Activated CD4-positive, alpha-beta T cell treated with anti-CD3 and anti-CD28 coated beads, Interleukin-2, amount 10 ng/mL, durations not matched to agents 7 days and 5 days (primary cell): ENCODE measurements at places on chromosomes 7 and 10. TPM values are rescaled to one million over a fixed set of nuclear protein-coding genes. Genes with fewer than 3 reads are reported as not detected.

FXYD4 gene
- total RNA-seq = not detected

SUN1 gene
- 78.5 TPM for total RNA-seq

ZNF853 gene
- total RNA-seq = 0.30 TPM

UFSP1 gene
- 2.3 TPM for total RNA-seq

TBRG4 gene
- 98.9 TPM for total RNA-seq

HOXA9 gene
- not detected for total RNA-seq

MUC3A gene
- not detected for total RNA-seq

HABP2 gene
- total RNA-seq = not detected

CYP3A5 gene
- total RNA-seq = not detected

GRCh38 chr7:38185395-38186307 lies 7.6 kb downstream of the STARD3NL start:
- H3K27ac ChIP-seq = no peak overlapping the region
- DNase-seq = no peak
- H3K27me3 ChIP-seq = no peaks in the 10 kb centered on the region
- H3K4me3 ChIP-seq = no peak overlapping the region
- peaks cover 8% of the 10 kb centered on the region for H3K4me1 ChIP-seq

DNA sequence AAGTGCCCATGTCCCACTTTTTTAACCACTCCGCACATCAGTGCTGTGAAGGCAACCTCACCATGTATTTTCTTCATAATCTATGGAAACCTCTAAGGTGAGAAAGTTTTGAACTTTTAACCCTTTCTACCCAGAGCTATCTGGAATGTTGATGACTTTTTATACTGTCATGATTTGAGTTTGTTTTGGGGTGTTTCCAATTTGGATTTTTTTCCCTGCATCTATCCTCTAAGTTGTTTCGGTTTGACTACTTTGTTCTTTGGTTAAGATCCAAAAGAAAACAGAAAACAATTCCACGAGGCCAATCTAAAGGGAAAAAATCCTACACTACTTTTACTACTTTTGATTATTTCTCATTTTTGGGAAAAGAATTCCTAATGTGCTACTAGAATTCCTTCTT lies 279.7 kb downstream of the USP6NL start:
- no peak overlapping the region for H3K4me3 ChIP-seq
- H3K27ac ChIP-seq = no peak overlapping the region
- no peaks in the 10 kb centered on the region for H3K27me3 ChIP-seq
- peaks cover 43% of the 10 kb centered on the region for H3K4me1 ChIP-seq
- DNase-seq = no peak

GRCh38 chr10:104031631-104032030 lies 54.0 kb downstream of the COL17A1 start:
- DNase-seq = no peak
- peaks cover 11% of the 10 kb centered on the region for H3K36me3 ChIP-seq
- no peak overlapping the region for H3K27ac ChIP-seq
- H3K27me3 ChIP-seq = no peaks in the 10 kb centered on the region
- peaks cover 2% of the 10 kb centered on the region for H3K4me1 ChIP-seq

- no peaks in the 10 kb centered on the region for H3K27me3 ChIP-seq
- no peak overlapping the region for H3K4me3 ChIP-seq
Observed at GRCh38 chr10:66284621-66285020, 641.2 kb upstream of the LRRTM3 start.

GRCh38 chr7:132192809-132193208 lies 383.5 kb downstream of the PLXNA4 start:
- no peak for DNase-seq
- peaks cover 10% of the 10 kb centered on the region for H3K27me3 ChIP-seq
- H3K27ac ChIP-seq = no peak overlapping the region
- no peak overlapping the region for H3K4me3 ChIP-seq

DNA sequence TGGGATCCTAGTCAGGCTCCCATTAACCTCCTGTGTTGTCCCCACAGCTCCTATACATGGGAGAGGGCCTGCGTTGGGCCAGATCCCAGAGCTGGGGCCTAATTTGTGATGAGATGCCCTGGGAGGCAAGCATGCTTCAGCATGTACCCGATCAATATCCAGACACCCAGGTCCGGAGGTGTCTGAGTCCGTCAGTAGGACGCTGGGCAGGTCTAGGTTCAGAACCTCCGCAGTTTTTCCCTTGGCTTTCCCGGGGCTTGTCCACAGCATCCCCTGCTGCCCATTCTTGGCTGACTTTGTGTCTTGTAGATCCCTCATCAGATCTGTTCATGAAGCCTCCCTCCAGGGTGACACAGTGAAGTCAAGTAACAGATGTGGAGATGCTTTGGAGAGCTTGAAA lies 32.7 kb upstream of the RBAK start:
- H3K27ac ChIP-seq = no peak overlapping the region
- no peaks in the 10 kb centered on the region for H3K4me1 ChIP-seq
- H3K36me3 ChIP-seq = peaks cover 19% of the 10 kb centered on the region
- no peaks in the 10 kb centered on the region for H3K27me3 ChIP-seq

DNA sequence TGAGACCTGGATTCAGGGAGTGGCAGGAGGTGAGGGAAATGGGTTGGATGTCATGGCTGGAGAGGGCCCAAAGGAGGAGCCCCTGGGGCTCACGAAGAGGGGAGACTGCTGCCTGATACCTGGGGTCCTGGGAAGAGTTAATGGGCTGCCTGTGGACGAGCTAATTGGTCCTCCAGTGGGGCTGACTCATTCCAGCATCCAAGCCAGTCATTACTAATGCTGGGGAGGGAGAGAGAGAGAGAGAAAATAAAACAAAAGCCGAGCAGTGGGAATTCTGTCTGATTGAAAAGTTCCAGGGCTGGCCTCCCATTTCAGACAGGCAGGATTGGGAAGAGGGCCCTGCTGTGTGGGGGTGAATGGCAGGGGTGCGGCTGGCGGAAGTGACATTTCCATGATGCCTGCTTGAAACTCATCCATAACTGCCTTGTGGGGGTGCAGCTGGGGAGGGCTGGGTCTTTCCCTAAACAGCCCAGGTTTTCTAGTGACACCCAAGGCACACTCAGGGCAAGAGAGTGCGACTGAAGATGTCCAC lies 297.8 kb downstream of the RPS24 start:
- H3K27ac ChIP-seq = no peak overlapping the region
- DNase-seq = no peak
- no peak overlapping the region for H3K4me3 ChIP-seq
- H3K4me1 ChIP-seq = no peaks in the 10 kb centered on the region

- DNase-seq = no peak
- H3K4me1 ChIP-seq = no peaks in the 10 kb centered on the region
- no peaks in the 10 kb centered on the region for H3K36me3 ChIP-seq
Observed at GRCh38 chr10:14244801-14245211, 85.9 kb downstream of the FRMD4A start.

DNA sequence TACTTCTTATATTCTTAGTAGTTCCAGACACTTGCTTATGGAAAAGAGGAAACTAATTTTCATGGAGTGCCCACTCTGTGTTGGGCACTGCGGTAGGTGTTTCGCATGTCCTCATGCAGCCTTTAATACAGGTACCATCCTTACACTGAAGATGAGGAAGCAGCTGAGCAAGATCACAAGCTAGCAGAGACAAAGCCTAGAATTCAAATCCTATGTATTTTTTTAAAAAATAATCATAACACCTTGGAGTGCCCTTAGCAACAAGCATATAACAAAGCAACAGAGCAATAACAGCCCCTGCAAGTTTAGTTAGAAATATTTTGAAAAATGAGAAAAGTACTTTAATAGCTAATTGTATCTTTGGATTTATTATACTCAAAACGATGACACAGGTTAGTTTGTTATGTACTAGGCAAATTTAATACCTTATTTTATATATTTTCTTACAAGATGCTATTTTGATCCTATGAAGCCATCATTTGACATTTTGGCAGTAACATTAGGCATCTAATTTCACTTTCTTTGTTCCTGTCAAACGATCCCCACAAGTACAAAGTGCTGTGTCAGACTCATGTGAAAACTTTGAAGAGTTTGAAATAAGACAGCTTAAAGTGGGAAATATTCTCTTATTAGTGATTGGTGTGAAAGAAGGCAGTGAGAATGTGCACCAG lies 245.8 kb downstream of the CDK14 start:
- no peaks in the 10 kb centered on the region for H3K36me3 ChIP-seq
- no peak for DNase-seq
- no peaks in the 10 kb centered on the region for H3K4me1 ChIP-seq
- no peak overlapping the region for H3K4me3 ChIP-seq
- H3K27me3 ChIP-seq = no peaks in the 10 kb centered on the region

DNA sequence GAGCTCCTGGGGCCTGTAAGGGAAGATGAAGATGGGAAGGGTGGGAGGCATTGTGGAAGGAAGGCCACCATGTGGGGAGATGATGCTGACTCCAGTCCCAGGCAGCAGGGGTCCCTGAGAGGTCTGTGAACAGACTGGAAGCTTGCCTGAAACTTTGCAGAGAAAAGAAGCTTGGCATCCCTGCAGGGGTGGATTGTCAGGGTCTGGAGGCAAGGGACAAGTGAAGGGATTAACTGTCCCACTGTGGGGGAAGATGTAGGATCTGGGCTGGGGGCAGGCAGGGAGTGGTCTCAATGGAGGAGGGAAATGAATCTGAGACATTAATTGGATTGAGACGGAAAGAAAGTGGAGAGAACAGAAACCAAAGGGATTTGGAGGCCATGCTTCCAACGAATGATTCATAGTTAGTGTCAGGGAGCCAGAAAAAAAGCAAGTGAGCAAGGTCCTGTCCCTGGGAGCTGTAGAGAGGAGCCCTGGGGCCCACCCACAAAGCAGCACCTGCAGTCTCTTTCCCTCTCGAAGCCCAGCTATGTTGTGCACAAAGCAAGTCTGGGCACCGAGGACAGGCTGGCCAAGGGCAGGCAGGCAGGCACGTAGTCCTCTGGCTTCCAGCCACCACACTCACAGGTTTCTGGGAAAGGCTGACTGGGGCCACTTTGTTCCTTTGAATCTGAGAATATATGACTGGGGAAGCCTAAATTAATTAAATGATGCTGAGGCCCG lies 4.7 kb upstream of the SLC18A3 start:
- peaks cover 37% of the 10 kb centered on the region for H3K27me3 ChIP-seq
- DNase-seq = no peak
- H3K36me3 ChIP-seq = no peaks in the 10 kb centered on the region
- H3K27ac ChIP-seq = no peak overlapping the region
- H3K4me3 ChIP-seq = no peak overlapping the region
- H3K4me1 ChIP-seq = peaks cover 2% of the 10 kb centered on the region

DNA sequence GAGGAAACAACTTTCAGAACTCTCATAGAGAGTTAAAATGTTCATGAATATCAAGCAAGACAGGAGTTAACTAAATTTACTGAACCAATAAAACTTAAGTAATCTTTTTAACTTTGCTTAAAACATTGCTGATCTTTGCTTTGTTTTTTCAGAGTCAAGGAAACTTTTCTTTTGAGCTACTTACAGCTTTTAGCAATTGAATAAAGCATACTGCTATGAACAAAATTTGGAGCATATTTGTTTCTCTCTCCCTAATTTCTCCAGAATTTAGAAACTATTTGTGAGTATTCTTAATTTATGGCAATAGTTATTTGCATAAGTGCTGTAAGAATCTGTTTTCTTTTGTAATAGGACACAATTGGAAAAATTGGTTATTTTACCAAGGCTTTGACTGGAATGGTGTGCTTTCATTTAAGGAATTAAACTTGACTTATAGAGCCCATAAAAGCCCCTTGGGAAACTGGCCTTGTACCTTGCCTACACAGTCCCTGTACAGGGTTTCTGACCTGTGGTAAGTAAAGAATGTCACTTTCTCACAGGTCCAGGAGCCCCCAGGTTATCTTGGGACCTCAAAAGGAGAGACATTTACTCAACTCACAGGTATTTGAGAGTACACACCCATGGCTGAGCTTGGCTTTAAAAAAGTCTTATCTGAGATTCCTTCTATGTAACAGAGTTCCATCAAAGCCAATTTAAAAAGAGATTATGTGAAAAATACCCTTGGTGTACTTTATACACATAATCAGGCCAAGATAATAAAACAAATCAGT lies 23.3 kb upstream of the KIAA1549 start:
- peaks cover 4% of the 10 kb centered on the region for H3K36me3 ChIP-seq
- H3K27me3 ChIP-seq = peaks cover 34% of the 10 kb centered on the region
- H3K4me3 ChIP-seq = no peak overlapping the region
- peaks cover 4% of the 10 kb centered on the region for H3K4me1 ChIP-seq

- H3K36me3 ChIP-seq = peaks cover 4% of the 10 kb centered on the region
- no peak for DNase-seq
- H3K27ac ChIP-seq = no peak overlapping the region
- H3K27me3 ChIP-seq = peaks cover 4% of the 10 kb centered on the region
- H3K4me3 ChIP-seq = no peak overlapping the region
- peaks cover 24% of the 10 kb centered on the region for H3K4me1 ChIP-seq
Observed at GRCh38 chr10:129097776-129098330, 369.2 kb upstream of the MGMT start.

DNA sequence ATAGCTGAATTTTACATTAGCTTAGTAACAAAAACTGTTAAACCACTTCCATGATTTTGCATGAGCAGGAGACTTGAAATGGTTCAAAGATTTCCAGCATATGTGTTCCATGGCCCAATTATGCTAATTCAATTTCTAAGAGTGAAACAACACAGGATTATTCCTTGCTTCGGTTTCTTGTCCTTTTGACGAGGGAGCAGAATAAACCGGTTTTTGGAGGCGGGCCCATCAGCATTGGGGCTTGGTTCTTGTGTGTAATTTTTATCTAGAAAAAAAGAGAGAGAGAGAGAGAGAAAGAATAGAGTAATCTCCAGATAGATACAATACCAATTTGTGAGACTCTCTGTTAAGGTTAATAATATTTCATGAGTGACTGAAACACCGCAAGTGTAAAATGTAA lies 159.5 kb upstream of the ETV1 start:
- no peaks in the 10 kb centered on the region for H3K27me3 ChIP-seq
- H3K27ac ChIP-seq = no peak overlapping the region
- no peak for DNase-seq
- H3K4me1 ChIP-seq = no peaks in the 10 kb centered on the region

- H3K27me3 ChIP-seq = peaks cover 21% of the 10 kb centered on the region
- H3K27ac ChIP-seq = no peak overlapping the region
- DNase-seq = no peak
Observed at GRCh38 chr10:114704679-114705078, 46.6 kb upstream of the ABLIM1 start.
